ENCODE measurements at places on chromosomes 11 and 22.
A peak's percentile ranks its signal among the peaks of the same experiment; 100 is the strongest.

- DNase-seq = no peak
Measured at GRCh38 chr11:112554586-112554985, 293.9 kb upstream of the PLET1 start.

GRCh38 chr22:19879643-19879991, 24.9 kb upstream of the GNB1L start:
- no peak for DNase-seq

GRCh38 chr11:116733043-116733755, 39.6 kb downstream of the BUD13 start:
- DNase-seq = no peak

DNA sequence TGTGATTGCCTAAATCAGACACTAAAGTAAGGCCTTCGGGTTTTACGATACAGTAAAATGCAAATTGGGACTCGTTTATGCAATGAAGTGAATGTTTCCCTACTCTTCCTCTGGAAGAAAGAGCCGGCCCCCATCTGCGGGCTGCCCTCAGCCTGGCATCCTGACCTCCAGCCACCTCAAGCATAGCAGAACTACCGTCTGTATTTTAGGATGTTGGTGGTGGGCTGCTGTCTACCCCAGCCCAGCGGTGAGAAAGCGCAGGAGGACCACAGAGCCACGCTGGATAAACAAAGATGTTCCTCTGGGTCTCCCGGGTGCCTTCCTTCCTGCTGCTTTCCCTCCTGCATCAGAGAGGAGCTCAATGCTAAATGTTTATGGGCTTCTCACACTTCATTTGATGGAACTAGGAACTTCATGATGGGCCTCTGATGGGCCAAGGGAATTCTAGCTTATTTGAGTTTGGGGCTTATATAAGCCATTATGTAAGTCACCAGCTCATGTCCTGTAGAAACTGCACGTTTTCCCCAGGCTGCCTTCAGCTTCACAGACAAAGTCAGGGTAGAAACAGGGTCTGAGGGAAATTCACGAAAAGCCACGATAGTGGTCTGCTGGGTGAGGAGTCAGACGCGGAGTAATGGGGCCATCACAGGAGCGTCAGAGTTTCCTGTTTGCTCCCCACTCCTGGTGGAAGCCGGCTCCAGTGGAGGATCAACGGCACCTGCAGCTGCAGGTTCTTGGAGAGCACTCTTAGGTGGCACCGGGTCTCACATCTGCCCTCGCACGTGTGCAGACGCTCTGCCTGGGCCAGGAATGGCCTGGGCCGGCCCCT, 287.4 kb downstream of the BRD1 start:
- DNase-seq = no peak

- DNase-seq = no peak
Measured at GRCh38 chr11:105100206-105100605, 39.4 kb downstream of the CARD18 start.

DNA sequence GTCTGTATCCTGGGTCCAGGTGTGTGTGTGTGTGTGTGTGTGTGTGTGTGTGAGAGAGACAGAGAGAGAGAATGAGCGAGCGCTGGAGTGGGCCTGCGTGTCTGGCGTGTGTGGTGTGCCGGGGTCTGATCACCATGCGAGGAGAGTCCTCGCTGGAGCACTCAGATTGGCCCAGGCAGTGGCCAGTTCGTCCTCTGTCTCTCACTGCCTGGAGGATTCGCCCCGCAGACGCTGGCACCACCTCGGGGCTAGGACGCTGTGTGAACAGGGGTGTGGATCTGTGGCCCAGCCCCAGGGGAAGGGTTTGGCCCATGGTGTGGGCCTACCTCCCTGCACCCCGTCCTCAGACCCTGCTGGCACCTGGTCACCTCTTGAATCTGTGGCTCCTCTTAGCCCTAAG, 11.6 kb upstream of the CACNA1I start:
- DNase-seq = no peak

GRCh38 chr11:66957971-66958231, 282 bp downstream of the PC start:
- DNase-seq = no peak

DNA sequence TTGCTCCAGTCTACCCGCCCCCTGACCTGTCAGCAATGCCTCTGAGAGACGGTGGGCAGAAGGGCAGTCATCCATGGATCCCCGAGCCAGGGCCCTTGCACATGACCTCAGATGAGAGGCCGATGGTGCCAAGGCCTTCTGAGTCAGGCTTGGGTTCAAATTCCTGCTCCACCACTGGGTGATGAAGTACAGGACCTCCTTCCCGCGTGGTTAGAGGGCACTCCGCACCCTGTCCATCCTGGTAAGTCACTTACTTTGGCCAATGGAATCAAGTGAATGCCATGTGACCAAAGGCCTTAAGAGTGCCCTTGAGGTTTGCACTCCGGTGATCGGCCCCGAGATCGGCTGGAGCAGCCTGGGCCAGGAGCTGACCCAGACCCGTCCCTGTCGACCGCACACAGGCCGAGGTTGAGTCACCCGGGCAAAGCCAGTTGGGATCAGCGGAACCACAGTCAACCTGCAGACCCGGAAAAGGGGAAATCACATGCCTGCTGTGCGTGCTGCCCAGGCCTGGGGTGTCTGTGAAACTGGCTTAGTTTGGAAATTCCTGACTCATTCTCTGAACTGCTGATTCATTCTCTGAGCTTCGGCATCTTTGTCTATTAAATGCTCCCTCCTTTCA, 48.9 kb downstream of the RTL6 start:
- DNase-seq = peak; percentile 84

GRCh38 chr11:61147791-61148620, 13.2 kb downstream of the VPS37C start:
- DNase-seq = no peak

DNA sequence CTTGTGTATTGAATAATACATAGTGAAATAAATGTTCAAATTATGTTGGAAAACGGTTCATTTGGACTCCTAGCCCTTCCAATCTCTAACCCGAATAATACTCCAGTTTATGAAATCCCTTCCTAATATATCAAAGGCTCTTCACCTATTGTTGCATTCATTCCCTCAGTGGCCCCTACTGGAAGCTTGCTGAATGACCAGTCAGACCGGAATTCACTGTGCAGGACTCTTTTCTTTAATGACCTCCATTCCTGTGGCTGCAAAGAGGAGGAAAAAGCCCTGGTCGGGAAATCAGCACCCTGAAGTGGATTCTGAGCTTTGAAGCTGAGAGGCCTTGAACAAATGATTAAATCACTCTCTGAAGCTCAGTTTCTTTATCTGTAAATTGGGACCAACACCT, 19.1 kb upstream of the RCN1 start:
- no peak for DNase-seq

DNA sequence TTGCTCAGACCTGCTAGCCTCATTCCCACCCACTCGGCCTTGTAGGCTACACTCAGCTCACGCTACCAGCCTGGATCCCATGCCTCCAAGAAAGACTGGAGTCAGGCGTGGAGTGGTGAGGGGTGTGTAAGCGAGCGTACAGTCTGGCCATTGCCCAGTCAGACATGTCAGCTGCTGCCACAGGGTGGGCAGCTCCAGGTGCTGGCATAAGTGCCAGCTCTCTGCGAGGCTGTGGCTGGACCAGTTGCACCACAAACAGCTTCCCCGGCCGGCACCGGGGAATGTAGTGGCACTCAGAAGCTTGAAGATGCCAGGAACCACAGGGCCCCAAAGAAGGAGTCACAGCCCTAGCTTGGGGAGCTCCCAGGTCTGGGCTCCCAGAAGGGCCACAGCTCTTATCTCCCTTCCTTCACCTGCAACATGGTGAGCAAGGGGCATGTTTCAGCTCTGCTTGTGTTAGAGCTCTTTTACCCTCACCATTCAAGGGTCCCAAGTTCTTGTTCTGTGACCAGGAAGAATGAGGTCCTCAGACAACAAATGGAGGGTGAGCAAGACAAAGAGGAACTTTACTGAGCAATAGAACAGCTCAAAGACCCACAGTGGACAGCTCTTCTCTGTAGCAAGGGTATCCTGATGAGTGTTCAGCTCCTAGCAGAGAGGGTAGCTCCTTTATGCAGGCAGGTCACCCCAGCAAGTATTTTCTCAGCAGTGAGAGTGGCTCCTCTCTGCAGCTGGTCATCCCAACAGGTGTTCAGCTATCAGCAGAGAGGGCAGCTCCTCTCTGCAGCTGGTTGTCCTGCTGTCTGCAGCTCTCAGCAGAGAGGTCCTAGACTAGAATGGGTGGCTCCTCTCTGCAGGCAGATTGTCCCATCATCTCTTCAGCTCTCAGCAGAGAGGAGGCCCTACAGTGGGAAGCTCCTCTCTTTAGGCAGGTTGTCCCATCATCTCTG, 6.0 kb downstream of the SBF2 start:
- no peak for DNase-seq

GRCh38 chr11:47264119-47264518, 5.8 kb upstream of the MADD start:
- DNase-seq = no peak

GRCh38 chr22:49420651-49421050, 407.0 kb downstream of the BRD1 start:
- DNase-seq = no peak

DNA sequence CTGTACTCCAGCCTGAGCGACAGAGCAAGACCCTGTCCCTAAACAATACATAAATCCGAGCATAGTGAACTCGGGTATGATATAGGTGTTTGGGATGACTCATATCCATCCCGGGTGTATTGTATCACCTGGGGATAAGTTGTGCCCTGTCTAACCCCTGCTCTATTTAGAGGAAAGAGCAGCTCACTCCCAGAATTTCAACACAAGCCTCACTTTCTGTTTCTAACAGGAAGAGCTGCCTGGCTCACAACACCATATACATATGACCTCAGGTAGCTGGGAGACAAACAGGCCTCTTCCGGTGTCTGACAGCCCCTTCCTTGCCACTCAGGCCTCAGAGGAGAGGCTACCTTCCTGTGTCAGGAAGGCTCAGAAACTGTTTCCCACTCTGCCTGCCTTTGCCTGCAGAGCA, 9.9 kb upstream of the MICALL1 start:
- no peak for DNase-seq

GRCh38 chr22:34579519-34579918, 486.4 kb upstream of the ISX start:
- no peak for DNase-seq

- no peak for DNase-seq
Measured at GRCh38 chr11:74397501-74398243, 561 bp downstream of the PGM2L1 start.

- DNase-seq = peak; percentile 75
Measured at GRCh38 chr11:120710354-120711131, 199.0 kb downstream of the GRIK4 start.

GRCh38 chr11:115314330-115314920, 189.8 kb downstream of the CADM1 start:
- no peak for DNase-seq

- DNase-seq = no peak
Measured at GRCh38 chr11:40227730-40228129, 1231.7 kb downstream of the LRRC4C start.

DNA sequence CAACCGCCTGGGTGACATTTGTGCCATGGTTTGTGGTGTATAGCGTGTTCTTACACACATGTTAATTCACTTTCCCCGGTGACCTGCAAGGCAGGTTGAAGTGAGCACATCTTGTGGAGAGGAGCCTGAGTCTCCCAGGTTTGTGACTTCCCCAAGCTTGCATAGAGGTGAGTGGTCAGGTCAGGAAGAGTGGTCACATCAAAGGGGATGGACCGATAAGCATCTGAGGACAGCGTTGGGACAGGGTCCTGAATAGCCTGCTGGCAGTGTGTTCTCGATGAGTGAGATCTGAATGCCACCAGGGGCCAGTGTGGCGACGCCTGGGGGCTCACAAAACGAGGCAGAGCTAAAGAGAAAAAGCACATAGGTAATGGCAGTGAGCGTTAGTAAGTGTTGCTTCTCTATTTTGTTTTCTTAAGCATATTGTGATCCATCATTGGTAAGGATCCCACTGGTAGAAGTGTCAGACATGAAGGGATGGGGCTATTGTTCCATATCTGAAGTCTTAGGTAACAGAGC, 154.6 kb downstream of the GRIK4 start:
- DNase-seq = no peak

DNA sequence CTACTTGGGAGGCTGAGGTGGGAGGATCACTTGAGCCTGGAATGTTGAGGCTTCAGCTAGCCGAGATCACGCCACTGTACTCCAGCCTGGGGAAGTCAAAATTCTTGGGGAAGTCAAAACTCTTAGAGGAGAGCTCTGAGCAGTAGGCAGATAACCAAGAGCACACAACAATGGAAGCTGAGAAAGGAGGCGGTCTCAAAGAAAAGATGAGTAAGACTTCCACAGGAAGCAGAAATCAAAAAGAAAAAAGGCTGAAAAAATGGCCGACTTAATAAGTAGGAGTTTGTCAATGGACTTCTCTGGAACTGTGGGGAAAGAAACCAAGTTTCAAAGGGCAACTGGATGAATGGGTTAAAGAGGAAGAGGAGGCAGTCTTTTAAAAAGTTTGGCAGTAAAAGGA, 32.1 kb downstream of the RAB30 start:
- no peak for DNase-seq

All from T1000 (cell line).